ENCODE measurements at places on chromosomes 5 and 9. TPM values are rescaled to one million over a fixed set of nuclear protein-coding genes. Genes with fewer than 3 reads are reported as not detected.

Gene DOCK8
- total RNA-seq, result 18.7 TPM

DNA sequence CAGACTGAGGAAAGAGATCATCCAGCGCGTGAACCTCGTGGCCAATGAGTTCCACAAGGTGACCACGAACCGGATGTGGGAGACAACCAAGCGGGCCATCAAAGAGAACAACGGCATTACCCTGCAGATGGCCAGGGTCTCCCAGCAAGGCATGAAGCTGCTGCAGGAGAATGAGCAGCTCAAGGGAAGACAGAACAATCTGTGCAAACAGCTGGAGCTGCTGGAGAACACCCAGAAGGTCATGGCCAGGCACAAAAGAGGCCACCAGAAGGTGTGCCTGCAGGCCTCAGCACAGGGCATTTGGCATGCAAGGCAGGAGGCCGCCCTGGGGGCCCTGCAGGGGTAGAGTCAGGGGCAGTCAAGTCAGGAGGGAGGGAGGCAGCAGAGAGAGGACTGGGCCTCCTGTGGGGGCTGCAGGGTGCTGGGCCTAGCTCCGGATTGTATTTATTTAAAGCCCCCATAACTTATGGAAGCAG lies 4.2 kb downstream of the PTRH1 start:
- no peak overlapping the region for H3K27ac ChIP-seq
- H3K4me1 ChIP-seq, result peaks cover 10% of the 10 kb centered on the region
- no peaks in the 10 kb centered on the region for H3K27me3 ChIP-seq
- no peaks in the 10 kb centered on the region for H3K36me3 ChIP-seq

GRCh38 chr5:79077680-79078365 lies 8.3 kb downstream of the BHMT2 start:
- no peak for DNase-seq
- no peak overlapping the region for H3K27ac ChIP-seq
- peaks cover 4% of the 10 kb centered on the region for H3K36me3 ChIP-seq
- H3K4me1 ChIP-seq, result no peaks in the 10 kb centered on the region
- H3K4me3 ChIP-seq, result no peak overlapping the region
- H3K27me3 ChIP-seq, result no peaks in the 10 kb centered on the region

- H3K27ac ChIP-seq, result no peak overlapping the region
- no peak overlapping the region for H3K4me3 ChIP-seq
Measured at GRCh38 chr5:31900296-31900865, 261.4 kb downstream of the PDZD2 start.

DNA sequence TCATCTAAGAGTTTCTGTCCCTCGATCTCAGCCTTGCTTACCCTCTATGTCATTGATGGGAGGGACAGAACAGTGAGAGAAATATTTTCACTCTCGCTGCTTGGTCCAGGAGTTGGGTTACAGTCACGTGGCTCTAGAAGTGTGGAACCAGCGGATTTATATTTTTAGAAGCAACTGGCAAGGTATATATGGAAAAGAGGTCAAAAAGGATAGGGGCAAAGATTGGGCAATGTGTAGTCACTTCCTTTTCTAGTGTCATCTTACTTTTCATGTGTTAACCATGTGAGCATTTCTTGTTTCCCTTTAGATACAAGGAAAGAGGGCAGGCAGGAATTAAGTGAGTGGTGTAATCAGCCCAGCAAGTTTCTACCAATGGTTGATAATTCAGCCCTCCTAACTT lies 111.5 kb upstream of the ZNF366 start:
- H3K27ac ChIP-seq, result no peak overlapping the region
- no peak overlapping the region for H3K4me3 ChIP-seq
- H3K27me3 ChIP-seq, result no peaks in the 10 kb centered on the region
- peaks cover 2% of the 10 kb centered on the region for H3K4me1 ChIP-seq

Measured in thoracic aorta (tissue), 2 donors.